ENCODE measurements at places on chromosomes 7 and 10. TPM values are rescaled to one million over a fixed set of nuclear protein-coding genes. Genes with fewer than 3 reads are reported as not detected.

ETV1 gene
- total RNA-seq, result 0.41 TPM

CPEB3 gene
- 1.7 TPM for total RNA-seq

NEUROD6 gene
- total RNA-seq, result not detected

MCM10 gene
- 61.7 TPM for total RNA-seq

OR2A12 gene
- total RNA-seq, result not detected

WNT16 gene
- not detected for total RNA-seq

RAB19 gene
- 9.5 TPM for total RNA-seq

ANKRD1 gene
- not detected for total RNA-seq

GSAP gene
- total RNA-seq, result 5.3 TPM

NUTM2A gene
- total RNA-seq, result 0.50 TPM

RBM33 gene
- total RNA-seq, result 77.0 TPM

ANTXRL gene
- 0.48 TPM for total RNA-seq

DEPP1 gene
- total RNA-seq, result 1.7 TPM

CDK1 gene
- total RNA-seq, result 118 TPM

CNNM1 gene
- total RNA-seq, result 0.14 TPM

VIPR2 gene
- total RNA-seq, result 2.2 TPM
